Effector memory CD4-positive, alpha-beta T cell (primary cell): ENCODE measurements at places on chromosomes 5 and 9.
A peak's percentile ranks its signal among the peaks of the same experiment; 100 is the strongest.

- no peaks in the 10 kb centered on the region for H3K27me3 ChIP-seq
- peaks cover 17% of the 10 kb centered on the region for H3K4me1 ChIP-seq
- H3K4me3 ChIP-seq, result no peak overlapping the region
- no peaks in the 10 kb centered on the region for H3K36me3 ChIP-seq
These were observed 2.3 kb upstream of the TSC1 start for GRCh38 chr9:132946631-132947295.

GRCh38 chr9:109414125-109414785, 83.9 kb downstream of the PTPN3 start:
- H3K4me3 ChIP-seq, result no peak overlapping the region
- no peaks in the 10 kb centered on the region for H3K27me3 ChIP-seq
- no peak overlapping the region for H3K27ac ChIP-seq
- H3K4me1 ChIP-seq, result no peaks in the 10 kb centered on the region
- DNase-seq, result no peak

DNA sequence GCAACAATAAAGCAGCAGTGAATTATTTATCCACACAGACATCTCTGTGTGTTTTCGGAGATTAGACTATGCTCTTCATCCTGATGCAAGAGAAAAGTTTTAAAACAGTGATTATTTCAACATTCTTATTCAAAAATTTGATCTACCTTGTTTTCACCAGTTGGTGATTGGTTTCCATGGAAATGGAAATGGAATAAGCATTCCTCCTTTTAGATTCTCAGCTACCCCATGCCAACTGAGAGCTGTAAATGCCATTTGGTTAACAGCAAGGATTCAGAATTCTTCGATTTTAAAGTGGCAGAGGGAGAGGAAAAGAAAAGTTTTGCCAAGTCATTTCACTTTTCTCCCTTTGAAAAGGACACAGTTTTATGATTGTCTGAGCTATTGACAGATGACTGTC, 154.7 kb downstream of the PCSK5 start:
- no peaks in the 10 kb centered on the region for H3K4me1 ChIP-seq
- DNase-seq, result no peak
- H3K4me3 ChIP-seq, result no peak overlapping the region
- H3K27me3 ChIP-seq, result no peaks in the 10 kb centered on the region
- no peaks in the 10 kb centered on the region for H3K36me3 ChIP-seq

- H3K4me1 ChIP-seq, result no peaks in the 10 kb centered on the region
- no peak overlapping the region for H3K4me3 ChIP-seq
- no peak overlapping the region for H3K27ac ChIP-seq
These were observed 112.7 kb downstream of the OSTF1 start for GRCh38 chr9:75200892-75201470.

- no peak overlapping the region for H3K27ac ChIP-seq
- no peaks in the 10 kb centered on the region for H3K36me3 ChIP-seq
- H3K4me3 ChIP-seq, result no peak overlapping the region
- DNase-seq, result no peak
- H3K27me3 ChIP-seq, result no peaks in the 10 kb centered on the region
These were observed 2167.7 kb upstream of the WWC1 start for GRCh38 chr5:166123717-166124116.

- no peaks in the 10 kb centered on the region for H3K4me1 ChIP-seq
- no peak for DNase-seq
- no peak overlapping the region for H3K27ac ChIP-seq
- H3K4me3 ChIP-seq, result no peak overlapping the region
- no peaks in the 10 kb centered on the region for H3K27me3 ChIP-seq
- H3K36me3 ChIP-seq, result no peaks in the 10 kb centered on the region
These were observed 6.5 kb downstream of the PLCXD3 start for GRCh38 chr5:41503860-41504259.

DNA sequence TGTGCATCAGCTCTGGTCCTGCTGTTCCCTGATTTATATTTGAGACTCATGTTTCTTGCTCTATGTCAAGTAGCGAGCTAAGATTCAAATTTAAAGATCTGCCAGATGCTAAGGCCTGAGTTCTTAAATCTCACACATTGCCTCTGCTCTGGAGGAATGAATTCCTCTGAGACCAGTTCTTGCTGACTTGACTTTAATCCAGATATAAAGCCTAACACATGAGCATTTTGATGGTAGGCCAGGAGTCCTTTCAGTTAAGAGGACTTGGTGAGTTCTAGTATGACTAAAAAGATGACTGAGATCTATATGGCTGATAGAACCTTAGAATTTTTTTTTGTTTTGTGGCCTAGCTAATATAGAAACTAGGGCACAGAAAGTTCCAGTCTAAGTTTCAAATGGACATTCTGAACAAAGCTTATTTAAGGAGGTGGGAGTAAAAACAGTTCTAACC, 1.3 kb upstream of the INIP start:
- H3K4me1 ChIP-seq, result no peaks in the 10 kb centered on the region
- H3K4me3 ChIP-seq, result no peak overlapping the region
- no peaks in the 10 kb centered on the region for H3K36me3 ChIP-seq
- H3K27me3 ChIP-seq, result no peaks in the 10 kb centered on the region

DNA sequence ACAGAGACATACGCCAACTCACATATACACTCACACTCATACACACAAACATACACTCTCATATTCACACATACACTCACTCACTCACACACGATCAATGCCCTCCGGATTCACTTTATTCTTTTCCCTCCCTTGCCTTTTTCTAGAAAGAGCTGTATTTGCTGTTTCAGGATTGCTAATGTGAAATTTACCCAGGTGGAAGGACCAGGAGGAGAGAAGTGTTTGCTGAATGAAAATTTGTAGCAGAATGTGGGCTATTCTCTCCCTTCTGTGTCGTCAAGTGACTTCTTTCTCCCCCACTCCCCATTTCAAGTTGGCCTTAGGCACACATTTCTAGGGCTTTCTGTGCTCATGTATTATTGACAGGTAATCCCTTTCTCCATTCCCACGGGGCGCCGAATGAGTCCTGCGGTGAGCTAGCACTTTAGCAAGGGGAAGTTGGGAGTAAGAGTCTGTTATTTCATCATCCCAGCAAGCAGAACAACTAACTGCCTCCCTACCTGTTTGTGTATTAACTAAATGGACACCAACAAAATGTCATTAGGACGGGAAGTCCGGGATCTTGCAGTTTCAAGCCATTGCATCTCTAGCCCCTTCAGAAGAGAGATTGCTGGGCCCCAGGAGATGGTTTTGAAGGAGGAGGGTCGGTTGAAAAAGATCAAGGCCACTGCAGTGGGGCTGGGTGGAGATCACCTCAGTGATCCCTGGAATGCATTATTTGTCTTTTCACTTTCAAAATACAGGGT, 97.1 kb upstream of the TAF11L2 start:
- H3K27ac ChIP-seq, result no peak overlapping the region
- no peaks in the 10 kb centered on the region for H3K4me1 ChIP-seq
- H3K27me3 ChIP-seq, result no peaks in the 10 kb centered on the region
- H3K4me3 ChIP-seq, result no peak overlapping the region
- no peaks in the 10 kb centered on the region for H3K36me3 ChIP-seq

DNA sequence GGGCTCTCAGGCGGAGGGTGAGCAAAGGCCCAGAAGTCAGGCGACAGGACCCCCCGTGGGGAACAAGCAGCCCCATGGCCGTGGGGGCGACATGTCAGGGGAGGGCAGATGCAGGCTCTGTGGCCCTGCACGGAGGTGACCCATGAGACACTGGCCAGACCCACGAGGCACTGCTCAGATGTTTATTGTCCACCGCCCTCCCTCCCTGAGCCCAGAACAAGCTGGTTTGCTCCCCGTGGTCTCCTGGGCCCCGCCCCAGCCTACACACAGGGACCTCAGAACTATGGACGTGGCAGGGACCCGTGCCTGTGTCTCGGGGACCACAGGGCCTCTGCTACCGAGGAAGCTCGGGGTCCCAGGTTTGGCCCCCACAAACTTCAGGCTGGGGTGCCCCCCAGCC, 1.9 kb downstream of the FUT7 start:
- peaks cover 70% of the 10 kb centered on the region for H3K4me1 ChIP-seq
- H3K27me3 ChIP-seq, result no peaks in the 10 kb centered on the region
- H3K4me3 ChIP-seq, result peak overlapping the region; percentile 67
- H3K27ac ChIP-seq, result peak overlapping the region; percentile 61
- DNase-seq, result no peak

- H3K27me3 ChIP-seq, result no peaks in the 10 kb centered on the region
- peak; percentile 87 for DNase-seq
- H3K4me3 ChIP-seq, result peak overlapping the region; percentile 53
- peaks cover 12% of the 10 kb centered on the region for H3K4me1 ChIP-seq
- H3K36me3 ChIP-seq, result no peaks in the 10 kb centered on the region
These were observed 15.6 kb downstream of the DNM1 start for GRCh38 chr9:128218518-128219389.

DNA sequence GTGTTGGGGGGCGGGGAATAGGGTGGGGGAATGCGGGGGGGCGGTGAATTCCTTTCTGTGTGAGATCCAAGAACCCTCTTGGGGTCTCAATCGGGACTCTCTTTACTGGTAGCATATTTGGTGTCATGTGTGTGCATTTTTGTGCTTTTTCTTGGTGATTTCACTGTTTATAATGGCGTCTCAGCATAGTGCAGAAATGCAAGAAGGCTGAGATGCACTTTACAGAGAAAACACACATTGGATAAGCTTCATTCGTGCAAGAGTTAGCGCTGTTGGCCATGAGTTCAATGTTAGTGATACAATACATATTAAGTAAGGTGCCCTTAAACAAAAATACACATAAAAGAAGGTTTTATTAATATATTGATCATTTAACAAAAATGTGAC, 771 bp upstream of the ENTPD8 start:
- DNase-seq, result no peak
- no peaks in the 10 kb centered on the region for H3K27me3 ChIP-seq
- no peak overlapping the region for H3K4me3 ChIP-seq
- no peak overlapping the region for H3K27ac ChIP-seq
- no peaks in the 10 kb centered on the region for H3K36me3 ChIP-seq

DNA sequence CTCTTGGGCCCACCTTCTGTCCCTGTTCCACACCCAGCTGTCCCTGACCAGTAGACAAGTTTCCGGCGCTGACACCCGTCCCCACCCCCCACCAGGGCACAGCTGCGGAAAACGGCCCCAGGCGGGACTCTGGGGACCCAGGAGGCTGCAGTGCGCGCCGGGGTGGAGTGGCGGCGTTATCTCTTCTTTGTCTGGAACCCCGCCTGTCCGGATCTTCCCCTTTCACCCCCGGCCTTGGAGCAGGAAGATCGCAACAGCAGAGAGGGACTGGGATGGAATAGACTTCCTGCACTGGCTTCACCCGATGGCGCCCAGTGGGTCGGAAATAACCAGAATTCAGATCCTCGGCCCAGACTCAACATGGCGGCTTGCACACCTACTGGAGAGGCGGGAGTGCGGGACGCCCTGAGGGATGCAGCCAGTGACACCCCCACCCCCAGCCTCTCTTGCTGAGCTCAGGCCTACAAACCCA, 4.7 kb downstream of the PAX5 start:
- H3K27ac ChIP-seq, result no peak overlapping the region
- peaks cover 95% of the 10 kb centered on the region for H3K27me3 ChIP-seq
- no peaks in the 10 kb centered on the region for H3K36me3 ChIP-seq
- peaks cover 51% of the 10 kb centered on the region for H3K4me1 ChIP-seq
- no peak overlapping the region for H3K4me3 ChIP-seq

DNA sequence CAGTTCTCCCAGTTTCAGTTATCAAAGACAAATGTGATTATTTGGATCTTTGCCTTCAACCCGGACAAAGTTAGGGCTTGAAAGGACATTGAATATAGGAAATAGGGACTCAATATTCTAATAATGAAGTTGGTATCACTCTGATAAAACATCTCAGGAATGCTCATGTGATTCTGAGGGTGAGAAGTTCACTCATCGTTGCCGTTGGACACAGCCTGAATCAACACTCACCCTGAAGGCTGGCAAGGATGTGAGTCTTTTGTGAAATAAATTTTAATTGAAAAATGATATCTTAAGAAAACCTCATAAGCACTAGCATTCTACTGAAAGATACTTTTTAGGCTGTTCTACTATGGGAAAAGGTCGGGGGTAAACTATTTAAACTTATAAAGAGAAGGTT, 44.8 kb upstream of the C9orf72 start:
- H3K36me3 ChIP-seq, result no peaks in the 10 kb centered on the region
- H3K27me3 ChIP-seq, result no peaks in the 10 kb centered on the region
- H3K4me3 ChIP-seq, result no peak overlapping the region
- H3K27ac ChIP-seq, result no peak overlapping the region

GRCh38 chr5:145347026-145347616, 488.0 kb downstream of the PRELID2 start:
- H3K36me3 ChIP-seq, result no peaks in the 10 kb centered on the region
- H3K4me3 ChIP-seq, result no peak overlapping the region
- H3K4me1 ChIP-seq, result no peaks in the 10 kb centered on the region

DNA sequence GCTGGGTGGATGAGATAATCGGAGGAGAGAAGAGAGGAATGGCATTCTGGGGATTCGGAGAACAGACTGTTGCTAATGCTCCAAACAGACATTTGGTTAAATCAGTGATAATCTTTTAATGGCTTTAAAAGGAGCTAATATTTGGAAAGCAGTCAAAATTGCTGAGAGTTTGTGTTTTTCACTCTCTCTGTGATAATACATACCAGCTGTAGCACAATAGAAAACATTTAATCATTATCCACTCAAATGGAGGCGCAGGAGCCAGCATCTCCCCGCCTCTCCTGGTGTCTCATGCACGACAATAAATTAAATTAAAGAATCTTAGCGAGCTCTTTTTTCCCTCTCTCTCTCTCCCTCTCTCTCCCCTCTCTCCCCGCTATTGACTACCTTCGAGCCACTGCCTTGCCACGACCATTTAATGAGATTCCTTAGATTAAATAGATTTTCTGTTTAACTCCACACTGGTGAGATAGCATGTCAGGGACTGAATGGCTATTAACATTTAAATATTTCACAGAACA, 268.6 kb upstream of the MVB12B start:
- H3K27me3 ChIP-seq, result no peaks in the 10 kb centered on the region
- no peaks in the 10 kb centered on the region for H3K4me1 ChIP-seq
- H3K4me3 ChIP-seq, result no peak overlapping the region
- no peak for DNase-seq

- no peak for DNase-seq
- peaks cover 3% of the 10 kb centered on the region for H3K36me3 ChIP-seq
- H3K27ac ChIP-seq, result no peak overlapping the region
- peaks cover 4% of the 10 kb centered on the region for H3K4me1 ChIP-seq
These were observed 98.7 kb downstream of the TLE4 start for GRCh38 chr9:79670269-79670961.

DNA sequence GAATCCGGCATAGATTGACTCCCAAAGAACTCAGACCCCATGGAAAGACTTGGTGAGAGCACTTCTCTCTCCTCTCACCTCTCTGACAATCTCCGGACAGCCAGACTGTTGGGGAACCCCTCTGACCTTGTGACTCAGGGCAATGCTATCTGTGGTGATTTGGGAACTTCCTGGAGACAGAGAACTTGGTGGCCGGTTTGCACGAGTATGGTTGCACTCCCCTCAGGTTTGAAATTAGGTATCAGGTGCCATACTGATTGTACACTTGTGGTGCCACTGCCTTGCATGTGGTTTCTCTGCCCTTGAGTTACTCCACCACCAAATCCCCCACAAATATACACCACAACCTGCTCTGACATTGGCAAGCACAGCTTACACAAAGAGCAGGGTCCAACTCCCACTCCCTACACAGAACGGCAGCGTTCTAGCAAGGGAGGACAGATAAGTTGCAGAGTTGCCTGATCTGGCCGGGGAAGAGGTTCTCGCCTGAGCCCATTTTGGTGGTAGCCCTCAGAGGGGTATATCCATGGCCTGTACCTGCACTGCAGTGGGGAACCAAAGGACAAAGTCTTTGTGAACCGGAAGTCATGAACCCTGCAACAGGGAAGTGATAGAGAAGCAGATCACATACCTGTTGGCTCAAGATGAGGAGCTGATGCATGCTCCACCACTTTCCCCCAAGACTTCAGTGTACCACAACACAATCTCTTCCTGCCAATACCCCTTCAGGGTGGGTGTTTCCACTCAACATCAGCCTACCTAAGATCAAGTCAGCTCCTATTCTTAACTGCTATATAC, 255.1 kb downstream of the MCTP1 start:
- H3K36me3 ChIP-seq, result no peaks in the 10 kb centered on the region
- H3K27ac ChIP-seq, result no peak overlapping the region
- no peaks in the 10 kb centered on the region for H3K4me1 ChIP-seq
- no peak for DNase-seq
- no peaks in the 10 kb centered on the region for H3K27me3 ChIP-seq
- H3K4me3 ChIP-seq, result no peak overlapping the region
